ENCODE measurements at places on chromosomes 3 and 15.

- no peak for DNase-seq
Measured at GRCh38 chr15:36755341-36756000, 176.0 kb downstream of the CDIN1 start.

DNA sequence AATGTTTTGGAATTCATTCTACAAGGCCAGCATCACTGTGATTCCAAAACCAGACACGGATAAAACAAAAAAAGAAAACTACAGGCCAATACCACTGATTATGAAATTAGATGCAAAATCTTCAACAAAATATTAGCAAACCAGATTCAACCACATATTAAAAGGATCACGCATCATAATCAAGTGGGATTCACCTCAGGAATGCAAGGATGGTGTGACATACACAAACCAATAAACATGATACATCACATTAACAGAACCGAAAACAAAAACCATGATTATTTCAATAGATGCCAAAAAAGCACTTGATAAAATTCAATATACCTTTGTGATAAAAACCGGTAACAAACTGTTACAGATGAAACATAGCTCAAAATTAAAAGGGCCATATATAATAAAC lies 48.9 kb downstream of the DLG1 start:
- no peak for DNase-seq

GRCh38 chr15:85723960-85724945 lies 70.5 kb downstream of the KLHL25 start:
- DNase-seq, result no peak

- no peak for DNase-seq
Measured at GRCh38 chr15:42549032-42549491, 424 bp downstream of the HAUS2 start.

- DNase-seq, result no peak
Measured at GRCh38 chr3:59254433-59254832, 204.6 kb upstream of the CFAP20DC start.

DNA sequence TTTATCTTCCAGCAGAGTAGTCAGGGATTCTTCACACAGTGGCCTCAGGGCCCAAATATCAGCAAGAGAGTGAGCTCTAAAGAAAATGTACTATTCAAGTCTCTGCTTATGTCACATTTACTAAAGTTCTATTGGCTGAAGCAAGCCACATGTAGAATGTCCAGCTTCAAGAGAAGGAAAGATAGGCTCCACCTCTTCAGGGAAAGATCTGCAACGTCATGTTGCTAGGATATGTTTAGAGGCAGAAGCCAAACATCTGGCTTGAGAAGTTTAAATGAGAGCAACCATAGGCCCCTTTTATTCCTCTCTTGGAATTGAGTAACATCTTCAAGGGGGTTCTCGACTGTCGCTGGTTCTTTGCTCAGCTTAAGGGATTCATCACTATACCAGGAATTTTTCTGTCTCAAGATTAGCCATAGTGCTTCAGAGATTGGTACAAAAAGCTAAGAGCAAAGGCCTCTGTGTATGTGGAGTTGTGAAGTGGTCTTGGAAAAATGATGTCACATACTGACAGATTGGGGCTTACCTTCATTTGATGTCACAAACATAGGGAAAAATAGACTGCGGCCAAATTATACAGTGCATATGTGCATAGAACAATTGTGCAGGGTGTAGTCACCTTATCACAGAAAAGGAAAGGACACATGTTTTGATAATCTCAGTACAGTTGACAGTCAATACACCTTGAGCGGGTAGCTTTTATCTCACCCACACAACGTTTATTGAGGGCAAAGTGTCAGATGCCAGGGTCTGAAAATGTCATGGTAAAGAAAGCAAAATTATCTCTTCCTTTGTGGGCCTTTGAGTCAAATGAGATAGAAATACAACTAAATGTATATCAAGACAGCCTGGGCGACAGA lies 11.3 kb upstream of the THRB start:
- DNase-seq, result no peak

GRCh38 chr3:99111235-99111634 lies 209.7 kb upstream of the DCBLD2 start:
- DNase-seq, result no peak

DNA sequence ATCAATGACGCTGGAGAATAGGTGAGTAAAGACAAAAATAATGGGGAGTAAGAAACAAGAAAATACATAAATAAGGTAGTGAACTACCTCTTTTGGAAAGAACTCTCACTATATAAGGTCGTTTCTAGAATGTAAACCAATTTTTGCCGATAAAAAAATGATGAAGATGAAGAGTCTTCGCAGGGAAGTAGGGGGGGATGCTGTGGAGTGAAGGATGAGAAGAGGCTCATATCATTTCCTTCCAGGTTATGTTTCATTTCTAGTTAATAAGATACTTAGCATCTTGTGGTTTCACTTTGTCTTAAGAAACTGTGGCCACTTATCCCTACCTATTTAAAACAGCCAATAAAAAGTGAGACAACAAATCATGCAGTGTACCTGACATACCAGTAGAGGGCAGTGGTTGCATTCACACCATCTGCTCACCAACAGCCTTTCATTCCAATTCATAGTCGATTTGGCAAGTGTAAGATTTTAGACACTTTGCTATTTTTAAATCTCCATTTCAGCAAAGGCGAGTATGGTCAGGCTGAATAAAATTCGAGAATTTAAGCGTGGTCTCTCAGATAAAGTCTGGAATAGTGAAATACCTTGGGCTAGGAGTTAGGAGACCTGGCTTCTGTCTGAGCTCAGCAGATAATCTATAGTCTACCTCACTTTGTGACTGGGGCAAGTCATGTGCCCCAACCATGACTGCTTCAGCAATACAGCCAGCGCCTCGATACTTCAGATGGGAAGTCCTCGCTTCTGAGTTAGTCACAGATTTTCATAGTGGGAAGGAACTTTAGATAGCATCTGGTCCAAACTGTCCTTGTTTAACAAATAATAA lies 28.9 kb upstream of the ICE2 start:
- no peak for DNase-seq

- DNase-seq, result no peak
Measured at GRCh38 chr3:59608356-59608755, 558.5 kb upstream of the CFAP20DC start.

- DNase-seq, result no peak
Measured at GRCh38 chr3:128051459-128051836, 789 bp upstream of the SEC61A1 start.

- no peak for DNase-seq
Measured at GRCh38 chr15:97623091-97623661, 337.3 kb upstream of the ARRDC4 start.

GRCh38 chr15:52645916-52646315 lies 33.3 kb downstream of the ATOSA start:
- no peak for DNase-seq

GRCh38 chr15:77830051-77830468 lies 197.3 kb upstream of the LINGO1 start:
- no peak for DNase-seq

- no peak for DNase-seq
Measured at GRCh38 chr15:100571592-100572167, 30.3 kb downstream of the LINS1 start.

DNA sequence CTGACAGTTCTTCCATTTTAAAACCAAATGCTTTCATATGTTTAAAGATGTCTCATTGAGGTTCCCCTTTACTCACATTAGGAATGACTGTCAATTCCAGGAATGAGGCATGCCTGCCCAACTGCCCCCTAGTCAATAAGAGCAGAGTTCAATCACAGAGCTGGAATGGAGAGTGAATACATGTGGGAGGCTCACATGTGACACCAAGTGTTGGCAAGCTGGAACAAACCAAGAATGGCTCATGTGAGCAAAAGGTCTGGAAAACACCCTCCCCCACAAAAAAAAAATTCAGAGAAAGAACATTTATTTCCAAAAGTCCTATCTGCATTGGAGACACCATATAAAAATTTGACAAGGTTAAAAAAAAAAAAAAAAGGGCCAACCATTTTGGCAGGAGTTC lies 3.7 kb downstream of the PBRM1 start:
- DNase-seq, result no peak

- no peak for DNase-seq
Measured at GRCh38 chr3:157669416-157669815, 166.2 kb upstream of the VEPH1 start.

- no peak for DNase-seq
Measured at GRCh38 chr3:132318451-132318850, 1.2 kb downstream of the ACP3 start.

GRCh38 chr3:9646800-9647152 lies 2.5 kb upstream of the MTMR14 start:
- DNase-seq, result no peak

DNA sequence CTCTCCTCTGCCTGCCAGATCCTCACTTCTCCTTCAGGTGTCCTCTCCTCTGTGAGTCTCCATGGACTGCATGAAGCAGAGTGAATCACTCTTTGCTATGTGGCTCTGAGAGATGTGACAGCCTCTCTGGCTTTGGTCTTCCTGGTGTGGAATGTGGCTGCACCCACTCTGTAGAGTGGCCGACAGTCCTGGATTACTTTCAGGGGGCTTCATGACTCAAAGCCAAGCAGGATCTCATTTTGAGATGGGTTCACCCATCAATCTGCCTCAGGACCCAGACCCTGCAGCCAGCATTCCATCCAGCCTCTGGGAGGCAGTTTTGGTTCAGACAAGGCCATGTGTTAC lies 221.9 kb upstream of the LYSMD4 start:
- no peak for DNase-seq

GRCh38 chr3:56826831-56827722 lies 25.3 kb upstream of the ARHGEF3 start:
- no peak for DNase-seq

- no peak for DNase-seq
Measured at GRCh38 chr3:23920151-23920655, 3.3 kb downstream of the RPL15 start.

- no peak for DNase-seq
Measured at GRCh38 chr15:71411538-71412482, 296.5 kb downstream of the THSD4 start.

DNA sequence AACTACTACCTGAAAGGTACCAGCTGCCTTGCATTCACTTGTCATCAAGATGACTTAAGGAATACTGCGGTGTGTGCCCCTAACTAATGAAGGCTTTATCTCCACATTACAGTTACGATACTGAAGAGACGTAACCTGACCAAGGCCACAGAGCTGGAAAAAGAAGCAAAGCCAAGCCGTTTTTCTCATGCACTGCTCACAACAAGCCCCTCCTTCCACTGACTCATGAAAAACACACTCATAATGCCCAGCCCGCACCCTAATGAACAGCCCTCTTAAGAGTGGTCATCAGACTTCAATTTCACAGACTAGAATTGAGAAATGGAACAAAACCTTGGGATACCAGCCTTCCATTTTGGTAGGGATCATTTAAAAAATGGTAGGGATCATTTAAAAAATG lies 11.6 kb downstream of the PSMD6 start:
- DNase-seq, result no peak

DNA sequence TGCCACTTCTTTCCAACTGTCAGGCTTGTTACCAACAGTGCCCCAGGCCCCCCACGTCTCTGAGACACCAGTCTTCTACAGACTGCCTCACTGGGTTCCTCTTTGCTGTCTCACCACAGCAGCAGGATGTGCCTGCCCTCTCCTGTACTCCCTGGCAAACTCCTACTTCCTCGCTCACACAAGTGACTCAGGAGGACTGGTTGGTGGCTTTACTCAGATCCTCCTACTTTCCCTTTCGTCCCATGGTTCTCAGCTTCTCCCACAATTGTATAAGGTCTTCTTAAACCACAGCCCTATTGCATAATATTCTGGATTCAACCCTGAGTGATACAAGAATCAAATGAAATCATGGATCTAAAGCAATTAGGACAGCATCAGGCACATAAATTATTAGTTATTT lies 246.6 kb upstream of the PROK2 start:
- DNase-seq, result no peak
